Cortex of kidney (tissue), 1 donor: ENCODE measurements at places on chromosomes 1 and 21.

DNA sequence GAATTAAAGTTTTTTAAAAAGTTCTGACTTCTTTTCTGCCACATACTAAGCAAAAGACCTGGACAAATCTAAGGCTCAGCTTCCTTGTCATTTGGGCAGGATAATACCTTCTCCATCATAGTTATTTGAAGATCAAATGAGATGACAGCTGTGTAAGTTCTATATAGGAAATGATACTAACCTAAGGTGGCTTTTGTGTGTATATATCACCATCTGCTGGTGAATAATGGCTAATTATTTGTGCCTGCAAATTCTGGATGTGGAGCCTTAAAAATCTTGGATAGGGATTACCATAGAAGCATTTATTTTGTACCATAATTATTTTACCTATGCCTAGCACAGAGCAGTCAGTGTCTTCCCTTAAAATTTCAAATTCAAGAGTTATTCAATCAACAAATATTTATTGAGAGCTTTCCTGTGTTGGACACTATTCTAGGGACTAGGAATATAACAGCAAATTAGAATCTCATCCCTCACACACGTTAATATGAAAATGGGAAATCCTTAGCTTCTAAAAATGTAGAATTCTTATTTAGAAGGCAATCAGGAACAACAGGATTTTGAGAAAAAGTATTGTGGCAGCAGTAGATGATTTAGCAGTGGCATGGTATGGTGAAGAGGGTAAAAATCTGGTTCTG, 89.8 kb downstream of the TMEM200B start:
- no peak for DNase-seq

DNA sequence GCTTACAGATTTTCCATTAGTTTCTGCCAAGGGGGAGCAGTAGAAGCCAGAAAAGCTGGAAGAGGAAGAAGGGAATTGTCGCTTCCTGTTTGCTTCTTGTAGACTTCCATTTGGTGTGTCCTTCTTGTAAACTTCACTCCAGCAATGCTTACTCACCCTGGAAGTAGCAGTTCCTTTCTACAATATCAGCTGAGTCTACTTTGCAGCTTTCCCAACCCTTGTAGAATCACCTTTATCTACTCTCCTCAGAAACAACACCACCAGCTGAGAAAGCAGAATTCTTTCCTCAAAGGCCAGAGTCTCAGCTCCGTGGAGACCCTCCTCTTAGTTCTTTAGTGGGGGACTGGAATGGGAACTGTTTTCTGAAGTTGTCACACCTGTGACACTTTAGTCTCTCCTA, 1136.7 kb upstream of the TMPRSS15 start:
- DNase-seq = no peak

- no peak for DNase-seq
Observed at GRCh38 chr1:185896863-185897262, 162.7 kb downstream of the HMCN1 start.

- DNase-seq = no peak
Observed at GRCh38 chr21:32515874-32516273, 69.4 kb downstream of the TCP10L start.

- DNase-seq = no peak
Observed at GRCh38 chr1:4402032-4402431, 252.4 kb upstream of the AJAP1 start.

DNA sequence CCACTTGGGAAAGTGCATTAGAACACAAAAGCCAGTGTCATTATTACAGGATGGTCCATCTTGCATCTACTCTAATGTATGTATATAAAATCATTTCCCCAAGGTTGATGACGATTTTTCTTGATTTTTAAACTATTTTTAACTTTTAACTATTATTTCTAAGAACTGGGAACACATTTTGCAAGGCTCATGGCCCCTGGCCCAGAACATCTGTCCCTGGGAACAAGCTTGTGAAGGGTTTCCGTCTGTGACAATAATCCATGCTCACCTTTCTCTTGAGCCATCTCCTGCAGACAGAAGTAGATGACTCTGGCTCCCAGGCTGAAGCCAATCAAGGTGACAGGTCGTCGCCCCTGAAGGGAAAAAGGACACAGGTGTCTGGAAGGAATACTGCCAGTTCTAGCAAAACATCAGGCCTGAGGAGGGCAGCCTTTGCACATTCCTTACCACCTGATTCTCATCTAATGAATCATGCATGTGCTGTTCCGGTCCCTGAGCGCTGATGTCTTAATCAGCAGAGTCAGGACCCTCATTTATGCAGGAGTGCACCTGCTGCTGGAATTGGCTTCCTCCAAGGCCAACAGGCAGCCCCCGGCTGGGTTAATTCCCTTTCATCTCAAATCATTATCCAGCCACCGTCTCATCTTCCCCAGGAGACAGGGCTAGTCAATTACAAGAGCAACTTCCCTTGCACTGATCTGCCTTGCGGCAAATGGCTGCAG, 62.5 kb downstream of the TMCO4 start:
- DNase-seq = no peak

- no peak for DNase-seq
Observed at GRCh38 chr1:9332513-9333143, 39.9 kb downstream of the SPSB1 start.

DNA sequence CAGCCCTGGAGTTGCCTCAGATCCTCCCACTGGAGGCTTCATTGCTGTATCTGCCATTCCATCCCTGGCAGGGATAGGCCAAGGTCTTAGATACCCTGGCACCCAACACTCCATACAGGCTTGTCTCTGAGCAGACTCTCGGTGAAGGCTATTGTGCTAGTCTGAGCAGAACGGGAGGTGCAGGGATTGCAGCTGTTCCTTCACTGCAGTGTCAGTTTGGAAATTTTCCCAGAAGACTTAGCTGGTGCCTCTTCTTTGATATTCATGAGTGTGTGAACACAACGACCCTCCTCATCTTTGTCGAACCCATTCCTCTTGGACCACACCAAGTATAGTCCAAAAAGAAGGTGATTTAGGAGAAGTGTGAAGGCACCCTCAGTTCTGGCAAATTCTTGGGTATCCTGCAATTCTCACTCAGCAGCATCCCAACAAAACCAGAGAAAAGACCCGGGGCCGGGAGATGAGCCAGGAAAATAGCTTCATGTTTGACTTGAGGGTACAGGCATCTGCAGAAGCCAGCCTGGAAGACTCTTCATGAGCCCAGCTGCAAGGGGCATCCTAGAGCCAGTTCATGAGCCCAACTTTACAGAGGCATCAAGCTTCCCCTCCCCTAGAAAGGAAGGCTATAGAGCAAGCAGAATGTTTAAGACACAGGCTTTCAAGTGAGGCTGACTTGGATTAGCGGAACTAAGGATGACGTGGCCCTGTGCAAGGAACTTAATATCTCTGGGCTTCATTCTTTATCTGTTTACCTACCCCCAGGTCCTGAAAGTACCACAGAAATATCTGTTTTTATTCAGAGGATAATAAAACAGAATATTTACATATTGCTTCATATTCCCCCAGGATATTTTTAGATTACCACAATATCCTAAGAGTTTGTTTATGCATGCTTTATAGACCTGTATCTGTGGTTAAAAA, 38.8 kb upstream of the HAO2 start:
- DNase-seq = no peak

DNA sequence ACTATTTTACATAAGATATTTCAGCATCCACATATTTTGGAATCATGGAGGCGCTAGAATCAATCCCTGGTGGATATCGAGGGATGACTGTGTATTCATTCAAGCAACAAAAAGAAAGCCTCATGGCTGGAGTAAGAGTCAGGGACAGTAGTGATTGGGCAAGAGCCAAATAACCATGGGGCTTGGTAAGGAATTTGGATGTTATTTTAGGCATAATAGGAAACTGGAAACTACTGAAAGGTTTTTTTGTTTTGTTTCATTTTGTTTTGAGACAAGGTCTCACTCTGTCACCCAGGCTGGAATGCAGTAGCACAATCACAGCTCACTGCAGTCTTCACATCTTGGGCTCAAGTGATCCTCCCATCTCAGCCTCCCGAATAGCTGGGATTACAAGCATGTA, 33.8 kb upstream of the EYA3 start:
- DNase-seq = no peak
